ENCODE measurements at places on chromosomes 11 and 22. TPM values are rescaled to one million over a fixed set of nuclear protein-coding genes. Genes with fewer than 3 reads are reported as not detected.

- H3K4me3 ChIP-seq: no peak overlapping the region
- H3K27ac ChIP-seq: no peak overlapping the region
- H3K4me1 ChIP-seq: no peaks in the 10 kb centered on the region
- DNase-seq: no peak
- no peaks in the 10 kb centered on the region for H3K36me3 ChIP-seq
These were observed 21.5 kb downstream of the ELMOD1 start for GRCh38 chr11:107612445-107612844.

- no peaks in the 10 kb centered on the region for H3K4me1 ChIP-seq
- H3K27ac ChIP-seq: no peak overlapping the region
- H3K4me3 ChIP-seq: no peak overlapping the region
These were observed 1479.2 kb downstream of the TBC1D22A start for GRCh38 chr22:48241658-48242057.

GRCh38 chr22:46018859-46019258, 41.9 kb upstream of the WNT7B start:
- H3K27me3 ChIP-seq: no peaks in the 10 kb centered on the region
- H3K4me3 ChIP-seq: no peak overlapping the region
- H3K36me3 ChIP-seq: no peaks in the 10 kb centered on the region
- no peaks in the 10 kb centered on the region for H3K4me1 ChIP-seq

- H3K36me3 ChIP-seq: peaks cover 6% of the 10 kb centered on the region
- no peak overlapping the region for H3K27ac ChIP-seq
- H3K4me1 ChIP-seq: no peaks in the 10 kb centered on the region
These were observed 37.9 kb downstream of the TTC17 start for GRCh38 chr11:43396617-43397016.

GRCh38 chr11:11467312-11467711, 114.3 kb upstream of the CSNK2A3 start:
- H3K27me3 ChIP-seq: no peaks in the 10 kb centered on the region
- H3K4me1 ChIP-seq: no peaks in the 10 kb centered on the region
- no peak overlapping the region for H3K27ac ChIP-seq
- no peak for DNase-seq

DNA sequence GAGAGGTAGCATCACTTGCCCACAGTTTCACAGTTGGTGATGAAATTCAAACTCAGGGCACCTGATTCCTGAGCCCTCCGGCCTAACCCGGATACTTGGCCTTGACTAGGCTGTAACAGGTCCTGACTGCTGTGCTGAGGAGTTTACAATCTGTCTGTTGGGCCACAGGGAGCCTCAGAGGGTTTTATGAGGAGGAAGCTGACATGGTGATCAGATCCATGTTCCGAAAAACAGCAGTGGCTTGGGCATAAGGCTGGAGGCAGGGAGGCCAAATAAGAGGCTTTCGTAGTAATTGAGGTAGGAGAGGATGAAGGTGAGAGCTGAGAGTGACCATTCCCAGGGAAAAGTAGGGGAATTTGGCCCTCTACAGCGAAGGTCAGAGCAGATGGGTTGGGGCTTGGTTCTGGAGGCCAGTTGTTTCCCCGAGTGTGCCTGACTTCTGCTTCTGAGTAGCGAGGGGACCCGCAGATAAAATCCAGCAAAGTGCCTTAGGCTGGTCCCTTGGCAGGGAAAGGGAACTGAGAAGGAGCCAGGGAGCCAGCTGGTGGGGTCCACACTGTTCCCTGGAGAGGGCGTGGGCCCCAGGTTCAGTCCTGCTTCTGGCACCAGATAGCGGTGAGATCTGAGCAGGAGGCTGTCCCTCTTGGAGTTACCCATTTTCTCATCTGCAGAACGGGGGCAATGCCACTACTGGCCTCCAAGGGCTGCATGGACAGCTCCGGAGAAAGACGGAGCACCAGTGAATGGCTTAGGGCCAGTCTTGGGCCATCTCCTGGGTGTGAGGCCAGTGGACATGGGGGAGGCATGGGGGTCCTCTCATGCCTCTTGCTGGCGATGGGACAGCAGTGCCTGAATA, 6.5 kb downstream of the PRDM11 start:
- H3K36me3 ChIP-seq: no peaks in the 10 kb centered on the region
- no peaks in the 10 kb centered on the region for H3K4me1 ChIP-seq
- DNase-seq: peak; percentile 48
- no peak overlapping the region for H3K27ac ChIP-seq

DNA sequence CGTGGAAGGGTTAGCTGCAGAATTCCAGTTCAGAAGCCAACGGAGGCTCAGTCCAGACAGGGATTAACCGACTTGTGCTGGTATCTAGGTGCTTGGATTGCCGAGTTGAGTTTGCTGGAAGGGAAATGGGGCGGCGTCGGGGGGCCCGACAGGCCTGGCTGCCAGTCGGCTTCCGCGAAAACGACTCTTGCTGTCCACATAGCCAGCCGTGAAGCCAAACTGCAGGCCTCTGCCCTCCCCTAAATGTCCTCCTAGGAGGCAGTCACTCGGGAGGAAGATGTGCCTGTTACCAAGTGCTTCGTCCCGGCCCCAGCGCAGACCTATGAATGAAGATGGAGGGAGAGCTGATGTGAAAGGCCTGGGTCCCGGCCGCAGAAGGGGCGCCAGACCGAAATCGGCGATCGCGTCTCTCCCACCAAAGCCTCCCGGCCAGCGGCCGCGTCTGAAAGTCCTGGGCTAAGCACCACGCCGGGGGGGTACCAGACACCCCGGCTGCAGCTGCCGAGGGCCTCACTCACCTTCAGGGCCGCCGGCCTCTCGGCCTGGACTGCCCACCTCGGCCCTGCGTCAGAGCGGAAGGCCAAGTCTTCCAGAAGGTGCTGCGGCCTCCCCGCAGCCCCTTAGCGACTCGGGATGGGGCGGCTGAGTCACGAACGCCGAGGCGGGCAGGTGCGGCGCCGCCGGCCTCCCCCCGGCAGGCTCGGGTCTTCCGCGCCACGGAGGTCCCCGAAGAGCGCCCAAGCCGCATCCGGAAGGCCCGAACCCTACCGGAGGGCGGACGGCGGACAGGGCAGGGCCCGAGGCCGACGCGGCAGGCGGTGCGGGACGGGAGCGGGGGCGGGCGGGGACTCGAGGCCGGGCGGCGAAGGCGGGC, 7.5 kb downstream of the DPAGT1 start:
- no peaks in the 10 kb centered on the region for H3K27me3 ChIP-seq
- DNase-seq: peak; percentile 86
- no peaks in the 10 kb centered on the region for H3K4me1 ChIP-seq
- H3K4me3 ChIP-seq: peak overlapping the region; percentile 56
- peak overlapping the region; percentile 70 for H3K27ac ChIP-seq

DNA sequence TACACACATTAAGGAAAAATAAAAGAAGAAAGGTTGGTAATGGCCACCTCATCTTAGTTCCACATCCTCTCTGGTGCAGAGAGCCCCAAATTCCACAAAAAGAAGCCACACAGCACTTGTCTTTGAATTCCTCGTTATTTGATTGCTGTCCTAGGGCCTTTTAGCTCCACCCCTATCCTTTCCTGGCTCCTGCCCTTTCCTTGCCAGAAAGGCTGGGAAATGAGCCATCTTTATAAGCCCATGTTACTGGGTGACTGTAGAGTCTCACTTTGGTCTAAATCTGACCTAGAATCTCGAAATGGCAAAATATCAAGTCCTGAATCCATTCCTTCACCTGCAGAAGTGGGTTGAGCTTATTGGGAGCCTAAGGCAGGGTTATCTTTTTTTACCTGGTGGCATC, 4.3 kb upstream of the TMEM132A start:
- no peak overlapping the region for H3K27ac ChIP-seq
- no peak overlapping the region for H3K4me3 ChIP-seq
- DNase-seq: no peak
- H3K36me3 ChIP-seq: peaks cover 15% of the 10 kb centered on the region

DNA sequence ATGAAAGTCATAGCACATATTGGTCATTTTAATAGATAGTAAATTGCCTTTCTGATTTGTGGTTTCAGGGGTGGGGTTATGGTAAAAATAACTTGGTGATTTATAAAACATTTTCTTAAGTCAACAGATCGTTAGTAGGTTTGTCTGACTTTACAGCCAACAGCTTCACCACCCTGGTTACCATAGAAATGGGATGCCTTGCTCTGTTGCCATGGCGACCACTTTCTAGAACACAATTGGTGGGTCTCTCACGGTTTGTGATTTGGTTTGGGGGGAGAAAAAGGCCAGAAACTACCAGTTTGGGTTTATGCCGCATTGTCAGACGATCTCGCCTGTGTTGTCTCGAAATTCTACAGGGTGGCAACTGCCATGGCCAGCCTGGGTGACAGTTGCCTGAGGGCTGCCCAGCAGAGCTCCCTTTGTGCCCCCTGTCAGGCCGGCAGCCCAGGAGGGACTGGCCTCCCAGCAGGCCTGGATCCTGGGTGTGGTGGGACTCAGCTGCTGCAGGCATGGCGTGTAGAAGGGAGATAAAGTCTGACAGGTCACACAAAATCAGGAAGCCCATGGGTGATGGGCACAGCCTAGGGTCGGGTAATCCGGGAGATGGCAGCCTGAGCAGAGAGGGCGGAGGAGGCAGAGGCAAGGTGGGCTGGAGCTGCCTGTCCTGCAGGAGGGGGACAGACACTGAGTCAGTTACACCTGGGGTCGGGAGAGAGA, 30.9 kb downstream of the KCNC1 start:
- no peak overlapping the region for H3K4me3 ChIP-seq
- DNase-seq: no peak
- H3K27me3 ChIP-seq: no peaks in the 10 kb centered on the region

DNA sequence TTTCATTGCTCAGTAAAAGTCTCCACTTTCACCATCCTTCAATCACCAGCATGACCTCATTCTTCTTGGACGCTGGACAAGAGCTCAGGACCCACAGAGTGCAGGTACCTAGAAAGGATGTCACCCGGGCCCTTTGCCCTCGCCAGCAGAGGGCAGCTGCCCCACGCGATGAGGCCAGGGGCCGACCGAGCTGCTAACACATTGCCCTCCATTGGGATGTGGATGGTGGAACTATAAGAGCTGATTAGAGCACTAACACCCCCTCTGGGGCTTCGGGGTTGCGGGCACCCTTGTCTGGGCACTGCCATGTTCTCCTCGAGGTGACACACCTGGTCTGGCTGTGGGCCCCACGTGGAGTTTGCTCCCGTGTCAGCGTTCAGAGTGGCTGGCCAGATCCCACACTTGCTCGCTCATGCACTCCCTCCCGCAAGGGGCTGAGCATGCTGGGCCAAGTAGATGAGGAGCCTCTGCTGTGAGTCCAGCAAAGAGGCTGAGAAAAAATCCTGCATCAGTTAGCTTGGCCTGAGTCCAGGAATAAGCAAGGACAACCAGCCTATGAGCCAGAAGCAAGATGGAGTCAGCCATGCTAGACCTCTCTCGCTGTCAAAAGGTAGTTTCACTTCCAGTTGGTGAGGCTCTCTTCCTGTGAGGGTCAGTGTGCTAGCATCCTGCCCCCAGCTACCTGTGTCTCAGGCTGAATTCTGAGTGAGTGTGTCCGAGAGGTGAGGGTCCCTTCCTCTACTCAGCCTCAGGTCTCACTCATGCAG, 9.8 kb downstream of the KRTAP5-6 start:
- DNase-seq: no peak
- no peaks in the 10 kb centered on the region for H3K4me1 ChIP-seq
- no peaks in the 10 kb centered on the region for H3K27me3 ChIP-seq
- H3K36me3 ChIP-seq: no peaks in the 10 kb centered on the region
- no peak overlapping the region for H3K27ac ChIP-seq

- H3K27ac ChIP-seq: no peak overlapping the region
- no peak overlapping the region for H3K4me3 ChIP-seq
- no peaks in the 10 kb centered on the region for H3K36me3 ChIP-seq
- H3K4me1 ChIP-seq: no peaks in the 10 kb centered on the region
- H3K27me3 ChIP-seq: no peaks in the 10 kb centered on the region
These were observed 27.4 kb upstream of the HMGXB4 start for GRCh38 chr22:35229865-35230264.

- no peak overlapping the region for H3K4me3 ChIP-seq
- H3K36me3 ChIP-seq: no peaks in the 10 kb centered on the region
- no peaks in the 10 kb centered on the region for H3K27me3 ChIP-seq
- DNase-seq: no peak
These were observed 153.9 kb upstream of the MPPED2 start for GRCh38 chr11:30740091-30740490.

GRCh38 chr22:17769716-17770082, 4.6 kb downstream of the BID start:
- no peaks in the 10 kb centered on the region for H3K36me3 ChIP-seq
- DNase-seq: peak; percentile 63
- no peaks in the 10 kb centered on the region for H3K27me3 ChIP-seq
- H3K27ac ChIP-seq: no peak overlapping the region

- H3K27me3 ChIP-seq: no peaks in the 10 kb centered on the region
- no peaks in the 10 kb centered on the region for H3K36me3 ChIP-seq
- no peak overlapping the region for H3K27ac ChIP-seq
- H3K4me1 ChIP-seq: no peaks in the 10 kb centered on the region
- DNase-seq: no peak
These were observed 5.1 kb upstream of the P2RX6 start for GRCh38 chr22:21009638-21010425.

DNA sequence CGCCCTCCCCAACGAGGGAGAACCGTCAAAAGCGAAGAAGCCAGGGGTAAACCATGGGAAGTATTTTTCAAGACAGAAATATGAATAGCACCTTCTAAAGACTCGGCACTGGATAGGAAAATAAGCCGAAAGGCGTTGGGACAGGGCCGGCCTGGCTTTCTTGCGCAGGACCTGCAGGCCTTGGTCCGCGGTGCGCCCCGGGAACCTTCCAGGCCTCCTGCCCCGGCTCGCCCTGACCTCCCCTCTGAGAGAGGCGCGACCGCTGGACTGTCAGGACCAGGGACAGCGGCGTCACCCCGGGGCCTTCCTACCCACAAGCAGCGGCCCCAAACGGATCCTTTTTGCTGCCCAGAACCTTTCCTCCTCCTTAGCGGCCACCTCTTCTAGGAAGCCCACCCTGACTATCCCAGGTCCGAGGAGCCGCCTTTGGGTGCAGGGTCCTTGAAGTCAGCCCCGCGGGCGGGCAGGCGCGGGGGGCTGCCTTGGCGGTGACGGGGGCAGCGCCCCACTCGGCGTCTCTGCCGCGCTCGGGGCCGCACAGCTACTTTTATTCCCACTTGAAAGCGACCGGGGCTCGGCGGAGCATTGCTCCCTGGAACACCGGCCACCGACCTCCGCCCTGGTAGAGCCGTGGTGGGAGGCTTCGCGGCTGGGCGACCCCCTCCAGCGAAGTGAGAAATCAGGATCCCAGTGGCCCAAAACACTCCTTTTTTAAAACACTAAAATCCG, 650 bp upstream of the MAPK11 start:
- no peak overlapping the region for H3K27ac ChIP-seq
- no peaks in the 10 kb centered on the region for H3K4me1 ChIP-seq
- peak; percentile 94 for DNase-seq
- no peaks in the 10 kb centered on the region for H3K27me3 ChIP-seq

GRCh38 chr11:62542750-62543567, 3.6 kb downstream of the AHNAK start:
- peaks cover 4% of the 10 kb centered on the region for H3K4me1 ChIP-seq
- peak overlapping the region; percentile 86 for H3K4me3 ChIP-seq
- DNase-seq: peak; percentile 94

The PARVG gene
- total RNA-seq: 29.7 TPM

The SYT7 gene
- total RNA-seq: 1.0 TPM

The UQCR10 gene
- total RNA-seq: 42.4 TPM

The SYNGR1 gene
- total RNA-seq: 26.7 TPM

The HSCB gene
- total RNA-seq: 12.0 TPM

The GLB1L3 gene
- total RNA-seq: not detected

The MMP10 gene
- not detected for total RNA-seq

The PDXP gene
- 5.5 TPM for total RNA-seq

The OR52H1 gene
- 0.78 TPM for total RNA-seq

The DRICH1 gene
- total RNA-seq: not detected

Data from aorta (tissue), 5 donors.